ENCODE measurements at places on chromosomes 1 and 21.

DNA sequence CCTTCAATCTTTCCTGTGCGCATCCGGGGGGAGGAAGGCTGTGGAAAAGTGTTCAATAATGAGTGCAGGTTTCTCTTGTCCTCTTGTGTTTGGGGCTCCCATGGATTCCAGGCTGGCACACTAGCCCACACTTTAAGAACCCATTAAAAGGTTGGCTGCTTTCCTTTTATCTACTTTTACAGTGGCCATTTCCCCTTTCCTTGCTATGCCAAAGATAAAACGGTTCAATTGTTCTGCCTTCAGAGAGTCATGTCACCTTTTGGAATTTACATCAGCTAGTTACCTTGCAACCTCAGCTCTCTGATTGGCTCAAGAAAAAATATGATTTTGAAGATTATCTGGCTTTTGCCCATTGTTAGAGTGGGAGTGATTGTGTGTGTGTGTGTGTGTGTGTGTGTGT, 182.3 kb downstream of the SDCCAG8 start:
- H3K27ac ChIP-seq = no peak overlapping the region
- H3K4me1 ChIP-seq = no peaks in the 10 kb centered on the region
- no peak overlapping the region for H3K4me3 ChIP-seq
- H3K27me3 ChIP-seq = no peaks in the 10 kb centered on the region

DNA sequence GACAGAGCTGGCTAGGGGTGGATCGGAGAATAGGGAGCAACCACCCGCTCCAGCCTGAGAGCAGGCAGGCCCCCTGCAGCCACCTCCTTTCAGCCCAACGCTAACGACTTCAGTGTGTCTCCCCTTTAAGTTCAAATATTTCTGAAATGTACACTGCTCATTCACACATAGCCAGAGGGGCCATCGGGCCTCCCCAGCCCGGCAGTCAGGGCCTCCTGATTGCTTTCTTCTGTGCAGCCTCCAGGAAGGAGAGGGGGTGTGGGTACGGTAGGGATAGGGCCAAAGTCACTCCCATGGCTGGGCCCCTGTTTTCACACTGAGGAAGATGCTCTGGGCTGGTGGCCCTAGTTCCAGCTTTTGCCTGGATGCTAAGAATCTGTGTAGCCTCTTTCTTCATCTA, 64.8 kb downstream of the EPHB2 start:
- no peak overlapping the region for H3K27ac ChIP-seq
- no peaks in the 10 kb centered on the region for H3K36me3 ChIP-seq
- no peaks in the 10 kb centered on the region for H3K27me3 ChIP-seq
- H3K4me1 ChIP-seq = no peaks in the 10 kb centered on the region
- no peak overlapping the region for H3K4me3 ChIP-seq

- no peaks in the 10 kb centered on the region for H3K4me1 ChIP-seq
- H3K27ac ChIP-seq = no peak overlapping the region
- no peak for DNase-seq
- H3K36me3 ChIP-seq = no peaks in the 10 kb centered on the region
These were observed 441.2 kb upstream of the ESRRG start for GRCh38 chr1:217164403-217164802.

- H3K27ac ChIP-seq = no peak overlapping the region
- H3K36me3 ChIP-seq = peaks cover 3% of the 10 kb centered on the region
- DNase-seq = no peak
- peaks cover 3% of the 10 kb centered on the region for H3K4me1 ChIP-seq
- no peak overlapping the region for H3K4me3 ChIP-seq
These were observed 4.6 kb downstream of the TRIM11 start for GRCh38 chr1:228401782-228402640.

DNA sequence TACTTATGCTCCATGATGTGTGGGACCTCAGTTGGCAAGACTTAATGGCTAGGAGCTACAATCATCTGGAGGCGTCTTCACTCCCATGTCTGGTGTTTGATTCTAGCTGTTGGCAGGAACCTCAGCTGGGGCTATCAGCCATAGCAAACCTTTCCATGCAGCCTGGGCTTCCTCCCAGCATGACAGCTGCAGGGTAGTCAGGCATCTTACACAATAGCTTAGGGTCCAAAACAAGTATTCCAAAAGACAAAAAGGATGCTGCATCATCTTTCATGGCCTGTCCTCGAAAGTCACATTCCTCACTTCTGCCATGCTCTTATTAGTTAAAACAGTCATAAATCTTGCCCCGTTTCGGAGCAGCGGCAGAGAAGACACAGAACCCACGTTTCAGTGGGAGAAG, 90.9 kb downstream of the LRRC8C start:
- H3K4me1 ChIP-seq = no peaks in the 10 kb centered on the region
- H3K27me3 ChIP-seq = no peaks in the 10 kb centered on the region
- H3K27ac ChIP-seq = no peak overlapping the region
- DNase-seq = no peak
- no peak overlapping the region for H3K4me3 ChIP-seq
- no peaks in the 10 kb centered on the region for H3K36me3 ChIP-seq

DNA sequence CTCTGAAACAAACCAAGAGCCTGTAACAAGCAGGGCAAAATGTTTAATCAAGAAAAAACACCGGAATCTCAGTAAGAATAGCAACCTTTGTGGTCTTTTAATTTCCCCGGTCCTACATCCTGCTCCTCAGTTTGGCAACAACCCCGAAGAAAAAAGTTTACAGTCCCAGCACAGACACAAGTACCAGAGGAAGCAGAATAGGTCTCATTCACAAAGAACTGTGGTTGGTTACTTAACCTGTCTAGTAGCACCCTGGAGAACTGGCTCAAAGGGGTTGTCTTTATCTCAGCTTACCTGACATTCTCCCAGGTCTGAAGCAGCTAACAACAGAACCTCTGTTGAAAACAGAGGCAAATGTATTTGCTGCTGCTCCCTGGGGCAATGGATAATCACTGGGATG, 399.3 kb downstream of the AJAP1 start:
- no peaks in the 10 kb centered on the region for H3K4me1 ChIP-seq
- H3K36me3 ChIP-seq = no peaks in the 10 kb centered on the region
- DNase-seq = no peak
- no peak overlapping the region for H3K27ac ChIP-seq
- H3K4me3 ChIP-seq = no peak overlapping the region

DNA sequence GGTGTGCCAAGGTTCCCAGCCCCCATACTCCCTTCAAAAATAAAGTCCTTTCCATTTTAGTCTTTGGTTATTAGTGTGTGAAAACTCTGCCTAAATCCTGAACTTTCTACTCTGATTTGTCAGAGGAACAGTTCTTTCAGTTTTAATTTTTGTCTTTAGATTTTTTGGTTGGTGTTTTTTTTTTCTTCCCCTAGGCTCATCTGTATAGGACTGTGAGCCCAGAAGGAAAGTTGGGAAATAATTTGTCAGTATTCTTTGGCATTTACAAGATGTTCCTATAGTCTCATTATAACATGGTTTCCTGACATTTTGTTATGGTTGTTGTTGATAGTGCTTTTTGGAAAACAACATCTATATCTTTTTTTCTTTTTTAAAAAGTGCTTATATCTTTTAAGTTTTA, 38.0 kb downstream of the LAMC1 start:
- no peaks in the 10 kb centered on the region for H3K27me3 ChIP-seq
- DNase-seq = no peak
- no peak overlapping the region for H3K27ac ChIP-seq
- no peaks in the 10 kb centered on the region for H3K4me1 ChIP-seq

GRCh38 chr1:68229650-68230483, 2.5 kb downstream of the WLS start:
- no peak overlapping the region for H3K27ac ChIP-seq
- peaks cover 58% of the 10 kb centered on the region for H3K27me3 ChIP-seq
- H3K36me3 ChIP-seq = no peaks in the 10 kb centered on the region
- no peak for DNase-seq

DNA sequence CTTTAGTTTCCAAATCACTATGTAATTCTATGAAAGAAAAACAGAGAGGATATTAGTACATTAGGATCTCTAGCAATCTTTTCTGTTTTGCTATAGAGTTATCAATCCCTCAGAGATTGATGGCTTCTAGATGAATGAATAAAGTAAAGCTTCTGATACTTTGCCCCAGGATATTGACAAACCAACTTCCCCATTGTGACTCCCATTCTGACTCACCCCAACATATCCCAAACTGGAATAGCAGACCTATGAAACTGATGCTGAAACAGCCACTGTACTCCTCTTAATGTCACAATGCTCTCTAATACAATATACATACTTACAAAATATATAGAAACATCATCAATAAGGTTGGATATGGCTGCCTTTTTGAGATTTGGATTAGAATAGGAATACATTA, 442.1 kb upstream of the NR5A2 start:
- H3K4me1 ChIP-seq = no peaks in the 10 kb centered on the region
- no peaks in the 10 kb centered on the region for H3K36me3 ChIP-seq
- H3K27me3 ChIP-seq = no peaks in the 10 kb centered on the region
- no peak overlapping the region for H3K4me3 ChIP-seq

DNA sequence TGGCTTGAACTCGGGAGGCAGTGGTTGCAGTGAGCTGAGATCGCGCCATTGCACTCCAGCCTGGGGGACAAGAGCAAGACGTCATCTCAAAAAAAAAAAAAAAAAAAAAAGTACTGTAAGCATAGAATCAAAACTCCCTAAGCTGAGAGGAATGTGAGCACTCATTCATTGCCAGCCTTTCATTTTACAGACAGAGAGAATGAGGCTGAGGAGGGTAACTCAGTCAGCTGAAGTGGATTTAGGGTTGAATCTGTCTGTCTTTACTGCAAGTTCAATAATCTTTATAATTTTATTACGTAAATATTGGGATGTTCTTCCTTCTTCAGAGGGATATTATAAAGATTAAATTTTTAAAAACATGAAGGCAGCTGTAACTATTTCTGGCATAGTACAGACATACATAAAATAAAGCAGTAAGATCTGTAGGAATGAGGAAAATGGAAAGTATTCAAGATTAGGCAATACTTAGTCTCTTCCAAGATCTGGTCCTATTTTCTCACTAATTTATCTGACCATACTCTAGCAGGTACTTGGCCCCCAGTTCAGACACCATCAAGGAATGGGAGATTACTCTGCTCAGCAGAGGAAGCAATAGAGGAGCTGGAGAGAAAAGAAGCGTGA, 24.1 kb upstream of the MNDA start:
- H3K36me3 ChIP-seq = no peaks in the 10 kb centered on the region
- no peaks in the 10 kb centered on the region for H3K4me1 ChIP-seq
- no peaks in the 10 kb centered on the region for H3K27me3 ChIP-seq
- no peak for DNase-seq

GRCh38 chr1:37851262-37851661, 8.1 kb downstream of the MTF1 start:
- H3K36me3 ChIP-seq = peaks cover 7% of the 10 kb centered on the region
- no peaks in the 10 kb centered on the region for H3K4me1 ChIP-seq
- no peaks in the 10 kb centered on the region for H3K27me3 ChIP-seq
- DNase-seq = no peak
- no peak overlapping the region for H3K4me3 ChIP-seq

Measured in H1 (cell line).